ENCODE measurements at places on chromosomes 11 and 22.

DNA sequence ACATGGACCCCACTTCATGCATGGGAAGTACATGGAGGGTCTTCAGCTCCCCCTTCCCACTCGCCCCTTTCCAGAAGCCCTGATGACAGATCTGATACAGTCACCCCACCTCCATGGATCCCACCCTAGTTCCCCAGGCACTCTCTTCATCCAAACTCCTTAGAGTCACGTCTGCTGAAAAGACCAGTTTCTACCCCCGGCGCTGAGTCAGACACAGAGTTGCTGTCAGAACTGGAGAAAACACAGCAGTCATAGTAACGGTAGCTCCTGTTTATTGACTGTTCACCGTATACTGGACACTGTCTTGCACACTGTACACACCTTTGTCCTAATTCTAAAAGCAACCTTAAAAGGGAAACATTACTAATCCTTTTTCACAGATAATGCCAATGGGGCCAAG, 29.1 kb downstream of the DRD2 start:
- no peak for DNase-seq

DNA sequence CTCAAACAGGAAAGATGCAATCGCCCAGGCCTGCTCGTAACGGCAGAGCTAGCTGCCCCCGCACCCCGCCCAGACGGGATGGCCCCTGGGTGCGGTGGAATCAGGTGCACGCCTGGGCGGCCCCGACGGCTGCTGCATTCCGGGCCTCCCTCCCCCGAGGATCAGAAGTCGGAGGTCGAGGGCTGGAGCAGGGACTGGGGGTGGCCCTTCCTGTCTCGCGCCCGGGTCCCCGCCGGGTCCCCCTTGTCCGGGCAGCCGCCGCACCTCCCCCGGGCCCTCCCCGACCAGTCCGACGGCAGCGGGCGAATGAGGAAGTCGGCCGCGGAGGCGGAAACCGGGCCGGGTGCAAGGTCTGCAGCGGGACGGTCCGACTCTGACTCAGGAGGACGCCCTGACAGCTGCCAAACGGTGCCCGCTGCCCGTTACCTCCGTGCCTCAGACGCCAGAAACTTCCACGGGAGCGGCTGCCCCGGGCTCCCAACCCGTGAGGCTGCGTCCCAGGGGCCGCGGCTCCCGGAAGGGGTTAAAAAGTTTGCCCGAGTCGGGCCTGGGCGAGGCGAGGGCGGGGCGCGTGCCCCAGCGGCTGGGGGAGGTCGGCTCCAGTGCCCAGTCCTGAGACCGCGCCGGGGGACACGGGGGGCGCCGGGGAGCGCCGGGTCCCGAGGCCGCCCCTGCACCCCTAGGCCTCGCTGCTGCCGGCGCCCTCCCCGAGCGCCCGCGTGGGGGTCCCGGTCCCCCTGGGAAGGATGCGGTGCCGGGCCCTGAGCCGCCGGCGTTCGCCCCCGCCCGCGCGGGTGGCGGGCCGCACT, 663 bp downstream of the MYH9 start:
- DNase-seq, result peak; percentile 50

- DNase-seq, result no peak
Observed at GRCh38 chr22:44848791-44849420, 96.5 kb downstream of the ARHGAP8 start.

GRCh38 chr11:119489087-119489486, 66.1 kb upstream of the THY1 start:
- no peak for DNase-seq

GRCh38 chr11:61618978-61619377, 38.1 kb upstream of the SYT7 start:
- DNase-seq, result no peak

DNA sequence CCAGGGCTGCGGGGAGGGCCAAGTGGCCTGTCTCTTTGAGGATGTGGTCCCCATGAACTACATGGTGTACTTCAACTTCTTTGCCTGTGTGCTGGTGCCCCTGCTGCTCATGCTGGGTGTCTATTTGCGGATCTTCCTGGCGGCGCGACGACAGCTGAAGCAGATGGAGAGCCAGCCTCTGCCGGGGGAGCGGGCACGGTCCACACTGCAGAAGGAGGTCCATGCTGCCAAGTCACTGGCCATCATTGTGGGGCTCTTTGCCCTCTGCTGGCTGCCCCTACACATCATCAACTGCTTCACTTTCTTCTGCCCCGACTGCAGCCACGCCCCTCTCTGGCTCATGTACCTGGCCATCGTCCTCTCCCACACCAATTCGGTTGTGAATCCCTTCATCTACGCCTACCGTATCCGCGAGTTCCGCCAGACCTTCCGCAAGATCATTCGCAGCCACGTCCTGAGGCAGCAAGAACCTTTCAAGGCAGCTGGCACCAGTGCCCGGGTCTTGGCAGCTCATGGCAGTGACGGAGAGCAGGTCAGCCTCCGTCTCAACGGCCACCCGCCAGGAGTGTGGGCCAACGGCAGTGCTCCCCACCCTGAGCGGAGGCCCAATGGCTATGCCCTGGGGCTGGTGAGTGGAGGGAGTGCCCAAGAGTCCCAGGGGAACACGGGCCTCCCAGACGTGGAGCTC, 13.5 kb downstream of the ADORA2A start:
- no peak for DNase-seq

GRCh38 chr22:30453731-30454510, 17.9 kb downstream of the SEC14L3 start:
- peak; percentile 33 for DNase-seq

DNA sequence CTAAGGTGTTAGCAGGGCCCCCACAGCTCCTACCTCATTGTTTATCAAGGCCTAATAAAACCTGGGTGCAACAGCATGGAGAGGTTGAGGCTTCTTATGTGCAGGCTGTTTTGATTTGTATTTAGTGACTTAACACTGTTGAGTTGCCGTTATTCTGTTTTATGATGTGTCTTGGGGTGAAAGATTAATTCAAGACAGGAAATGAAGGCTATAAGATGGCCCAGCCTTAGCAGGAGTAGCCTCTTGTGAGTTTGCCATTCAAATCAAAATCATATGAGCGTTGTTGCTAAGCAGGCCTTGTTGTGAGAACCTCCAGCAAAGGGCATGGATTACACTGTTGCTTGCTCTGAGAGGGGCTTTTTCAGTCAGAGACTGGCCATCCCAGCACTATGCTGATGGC, 31.8 kb downstream of the MICAL2 start:
- no peak for DNase-seq

DNA sequence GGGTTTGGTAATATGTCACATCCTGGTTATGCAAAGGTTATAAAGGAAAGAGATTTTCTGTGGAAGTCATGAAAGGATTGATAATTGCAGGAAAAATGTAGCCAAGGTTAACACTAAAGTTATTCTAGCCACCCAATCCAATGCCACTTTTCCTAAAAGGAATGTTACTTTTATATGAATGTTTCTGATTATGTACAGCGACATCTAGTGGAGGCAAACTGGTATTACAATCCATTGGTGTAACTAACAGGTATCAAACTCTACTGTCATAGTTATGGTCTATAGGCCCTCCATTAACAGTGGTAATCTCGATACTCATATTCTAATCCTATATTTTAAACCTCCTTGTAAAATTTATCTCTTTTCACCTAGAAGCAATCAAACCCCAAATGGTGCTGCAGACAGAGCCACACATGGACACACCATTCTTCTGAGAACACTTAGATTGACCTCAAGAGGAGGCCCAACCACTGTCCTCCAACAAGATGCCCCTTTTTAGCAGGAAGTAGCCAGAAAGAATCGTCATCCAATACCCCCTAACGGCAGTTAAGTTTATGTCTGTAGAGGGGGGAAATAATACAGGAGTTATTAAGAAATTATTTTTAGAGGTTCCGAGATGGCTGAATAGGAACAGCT, 74.9 kb upstream of the RAG2 start:
- DNase-seq, result peak; percentile 73

GRCh38 chr11:11186249-11186648, 166.8 kb downstream of the CSNK2A3 start:
- DNase-seq, result no peak

DNA sequence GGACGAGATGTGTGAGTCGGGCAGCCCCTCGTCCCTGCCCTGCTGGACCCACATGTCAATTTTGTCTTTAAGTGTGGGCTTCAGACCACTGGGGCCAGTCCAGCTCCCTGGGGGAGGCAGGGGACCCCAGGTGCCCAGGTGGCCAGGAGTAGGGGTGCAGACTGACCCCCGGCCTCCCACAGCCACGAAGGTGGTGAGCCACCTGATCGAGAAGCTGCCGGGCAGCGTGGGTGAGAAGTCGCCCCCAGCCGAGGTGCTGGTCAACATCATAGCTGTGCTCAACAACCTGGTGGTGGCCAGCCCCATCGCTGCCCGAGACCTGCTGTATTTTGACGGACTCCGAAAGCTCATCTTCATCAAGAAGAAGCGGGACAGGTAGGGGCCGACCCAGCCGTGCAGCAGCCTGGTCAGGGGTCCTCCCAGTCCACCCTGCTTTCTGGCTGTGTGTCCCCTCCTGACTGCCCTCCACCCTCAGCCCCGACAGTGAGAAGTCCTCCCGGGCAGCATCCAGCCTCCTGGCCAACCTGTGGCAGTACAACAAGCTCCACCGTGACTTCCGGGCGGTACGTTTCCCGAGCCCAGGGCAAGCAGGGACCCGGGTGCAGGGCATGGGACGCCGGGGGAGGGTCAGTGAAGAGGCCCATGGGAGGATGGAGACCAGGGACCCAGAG, 9.9 kb downstream of the PKP3 start:
- no peak for DNase-seq

- DNase-seq, result no peak
Observed at GRCh38 chr11:100555931-100556330, 131.2 kb upstream of the ARHGAP42 start.

All from SK-MEL-5 (cell line).